ENCODE measurements at places on chromosomes 2 and 18. TPM values are rescaled to one million over a fixed set of nuclear protein-coding genes. Genes with fewer than 3 reads are reported as not detected.
A peak's percentile ranks its signal among the peaks of the same experiment; 100 is the strongest.

GRCh38 chr2:174985614-174986013 lies 19.6 kb downstream of the CHN1 start:
- DNase-seq: no peak

GRCh38 chr2:239305771-239306170 lies 95.0 kb downstream of the HDAC4 start:
- DNase-seq: peak; percentile 7

DNA sequence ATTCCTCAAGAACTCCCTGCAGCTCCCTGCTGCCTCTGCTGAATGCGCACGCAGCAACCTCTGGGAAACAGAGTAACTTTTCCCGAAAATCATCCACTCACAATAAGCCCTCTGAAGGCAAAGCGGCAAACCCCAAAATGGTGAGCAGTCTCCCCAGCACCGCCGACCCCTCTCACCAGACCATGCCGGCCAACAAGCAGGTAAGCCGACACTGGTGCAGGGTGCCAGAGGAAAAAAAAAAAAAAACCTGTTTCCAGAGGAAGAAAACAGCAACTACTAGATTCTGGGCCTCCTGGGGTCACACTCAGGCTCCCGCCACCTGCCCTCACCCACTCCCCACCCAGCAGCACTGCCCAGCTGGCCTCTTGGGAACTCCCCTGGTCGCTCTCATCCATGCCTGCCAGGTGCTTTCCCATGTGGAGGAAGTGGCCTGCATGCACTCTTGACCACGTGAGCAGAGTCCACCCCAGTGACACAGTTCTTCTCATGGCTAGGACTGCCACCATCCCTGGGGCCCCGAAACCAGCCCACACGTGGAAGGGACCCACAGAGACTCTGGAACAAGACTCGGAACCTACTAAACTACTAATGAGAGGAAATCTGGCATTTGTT lies 36.9 kb downstream of the KCTD18 start:
- no peak for DNase-seq

GRCh38 chr2:11940799-11941198 lies 194.4 kb downstream of the LPIN1 start:
- no peak for DNase-seq

GRCh38 chr18:62452280-62452831 lies 70.5 kb upstream of the ZCCHC2 start:
- DNase-seq: no peak

- DNase-seq: no peak
Observed at GRCh38 chr18:54506516-54507261, 84.4 kb upstream of the DYNAP start.

ACTR3 gene
- 69.3 TPM for polyA plus RNA-seq

KCNG3 gene
- polyA plus RNA-seq: 0.19 TPM

- no peak for DNase-seq
Observed at GRCh38 chr2:128228894-128229293, 89.8 kb downstream of the HS6ST1 start.

DNA sequence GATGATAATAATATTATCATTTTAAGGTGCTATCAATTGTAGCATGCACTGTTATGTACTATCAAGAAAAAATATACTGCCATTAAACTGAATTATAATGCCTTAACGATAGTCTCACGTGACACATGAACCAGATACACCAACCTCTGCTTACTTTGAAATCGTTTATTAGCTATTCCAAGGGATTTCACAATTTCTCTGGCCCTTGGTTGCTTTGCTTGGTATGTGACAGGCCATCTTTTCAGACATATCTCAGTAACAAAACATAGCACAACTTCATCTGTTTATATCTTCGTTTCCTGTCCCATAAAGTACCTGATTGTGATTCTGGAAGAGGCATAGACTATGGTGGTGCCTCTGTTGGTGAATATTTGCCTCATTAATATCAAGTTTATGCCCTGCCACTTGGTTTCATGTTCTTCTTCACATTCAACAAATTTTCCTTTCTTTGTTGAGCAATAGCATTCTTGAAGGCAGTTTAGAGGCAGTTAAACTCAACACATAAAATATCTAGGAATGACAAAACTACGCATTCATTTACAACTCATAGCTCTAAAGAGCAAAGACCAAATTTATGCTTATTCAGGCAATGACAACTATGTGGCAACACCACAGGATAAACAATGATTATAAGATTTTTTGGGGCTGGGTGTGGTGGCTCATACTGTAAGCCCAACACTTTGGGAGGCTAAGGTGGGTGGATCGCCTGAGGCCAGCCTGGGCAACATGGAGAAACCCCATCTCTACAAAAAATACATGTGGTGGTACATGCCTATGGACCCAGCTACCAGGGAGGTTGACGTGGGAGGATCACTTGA lies 84.3 kb downstream of the MCFD2 start:
- DNase-seq: no peak

MC2R gene
- polyA plus RNA-seq: not detected

IL1R2 gene
- polyA plus RNA-seq: 11.2 TPM

- no peak for DNase-seq
Observed at GRCh38 chr2:64839844-64840243, 149.4 kb upstream of the SLC1A4 start.

DNA sequence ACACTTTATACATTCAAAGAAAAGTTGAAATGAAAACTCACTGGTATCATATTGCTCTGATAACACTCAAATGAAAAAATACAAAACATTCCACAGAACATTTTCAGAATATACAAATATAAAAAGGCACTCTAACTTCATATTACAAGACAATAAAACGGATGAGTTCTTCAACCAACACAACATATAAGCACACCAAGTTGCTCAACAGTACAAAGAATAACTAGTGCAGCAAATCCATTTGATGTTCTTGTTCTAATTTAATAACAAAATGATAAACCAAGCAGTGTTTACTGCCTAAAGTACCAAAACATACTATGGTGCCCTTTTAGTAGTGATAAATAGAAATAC lies 60.8 kb upstream of the PGAP1 start:
- no peak for DNase-seq

TTR gene
- 4.4 TPM for polyA plus RNA-seq

DNA sequence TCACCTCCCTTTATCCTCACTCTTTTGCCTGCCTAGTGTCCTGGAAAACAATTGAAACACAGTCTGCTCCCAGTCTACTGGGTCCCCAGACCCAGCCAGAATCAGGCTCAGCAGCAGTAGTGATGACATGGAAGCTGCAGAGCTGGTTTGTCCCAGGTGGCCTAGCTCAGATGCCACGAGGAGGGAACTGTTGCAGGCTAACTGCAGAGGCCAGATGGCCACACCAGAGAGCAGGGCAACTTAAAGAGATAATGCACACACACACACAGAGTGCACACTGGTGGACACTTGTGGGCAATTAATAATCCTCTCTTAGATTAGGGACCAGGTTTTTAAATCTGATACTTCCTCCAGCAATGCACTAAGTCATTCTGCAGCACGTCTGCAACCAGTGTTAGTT lies 42.4 kb downstream of the GYPC start:
- no peak for DNase-seq

- DNase-seq: no peak
Observed at GRCh38 chr2:151570191-151570590, 160.5 kb downstream of the RIF1 start.

- DNase-seq: no peak
Observed at GRCh38 chr2:65691816-65692215, 259.4 kb upstream of the SPRED2 start.

CPO gene
- 0.90 TPM for polyA plus RNA-seq

RBM43 gene
- polyA plus RNA-seq: 6.0 TPM

VSNL1 gene
- 1.0 TPM for polyA plus RNA-seq

DNA sequence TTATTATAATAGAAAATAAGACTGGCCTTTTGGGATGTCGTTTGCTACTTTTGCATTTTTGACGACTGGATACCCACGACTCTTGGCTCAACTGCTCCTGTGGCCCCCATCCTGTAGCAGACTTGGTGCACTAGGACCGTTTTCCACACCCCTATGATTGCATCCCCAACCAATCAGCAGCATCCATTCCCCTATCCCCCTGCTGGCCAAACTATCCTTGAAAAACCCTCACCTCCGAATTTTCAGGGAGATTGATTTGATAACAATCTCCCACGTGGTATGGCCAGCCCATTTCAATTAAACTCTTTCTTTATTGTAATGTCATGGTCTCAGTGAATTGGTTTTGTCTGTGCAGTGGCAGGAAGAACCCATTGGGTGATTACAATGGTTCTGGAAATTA lies 37.9 kb upstream of the TTR start:
- no peak for DNase-seq

DNA sequence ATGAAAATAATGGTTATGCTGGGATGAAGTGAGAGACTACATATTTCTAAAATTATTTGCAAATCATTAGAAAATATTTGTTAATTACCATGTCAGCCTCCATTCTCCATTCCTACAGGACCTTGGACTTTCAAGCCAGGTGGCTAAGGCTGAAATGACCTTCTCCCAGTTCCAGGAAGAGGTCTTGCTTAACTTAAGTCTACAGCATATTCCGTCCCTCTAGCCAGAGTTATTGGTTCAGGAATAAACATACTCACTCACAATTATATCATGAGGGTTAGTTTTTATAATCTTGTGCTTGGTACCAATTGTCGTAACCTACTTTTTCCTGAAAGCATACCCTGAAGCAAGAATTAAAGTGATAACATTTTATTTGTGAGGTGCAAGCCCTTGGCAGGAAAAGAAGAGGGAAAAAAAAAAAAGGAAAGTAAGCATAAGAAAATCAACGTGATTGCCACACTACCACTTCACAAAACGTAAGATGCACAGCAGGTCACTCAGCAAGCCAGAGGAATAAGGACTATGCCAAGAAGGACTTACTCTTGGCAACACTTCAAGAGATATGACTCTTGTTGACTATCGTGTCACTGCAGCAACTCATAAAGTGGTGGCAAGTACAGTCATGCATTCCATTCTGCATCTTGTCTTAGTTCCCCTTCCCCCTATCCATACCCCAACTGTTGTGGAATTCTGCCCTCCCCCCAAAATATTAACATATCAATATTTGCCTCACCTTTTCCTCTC lies 479.1 kb downstream of the MBD2 start:
- DNase-seq: no peak

MEP1B gene
- not detected for polyA plus RNA-seq

DNA sequence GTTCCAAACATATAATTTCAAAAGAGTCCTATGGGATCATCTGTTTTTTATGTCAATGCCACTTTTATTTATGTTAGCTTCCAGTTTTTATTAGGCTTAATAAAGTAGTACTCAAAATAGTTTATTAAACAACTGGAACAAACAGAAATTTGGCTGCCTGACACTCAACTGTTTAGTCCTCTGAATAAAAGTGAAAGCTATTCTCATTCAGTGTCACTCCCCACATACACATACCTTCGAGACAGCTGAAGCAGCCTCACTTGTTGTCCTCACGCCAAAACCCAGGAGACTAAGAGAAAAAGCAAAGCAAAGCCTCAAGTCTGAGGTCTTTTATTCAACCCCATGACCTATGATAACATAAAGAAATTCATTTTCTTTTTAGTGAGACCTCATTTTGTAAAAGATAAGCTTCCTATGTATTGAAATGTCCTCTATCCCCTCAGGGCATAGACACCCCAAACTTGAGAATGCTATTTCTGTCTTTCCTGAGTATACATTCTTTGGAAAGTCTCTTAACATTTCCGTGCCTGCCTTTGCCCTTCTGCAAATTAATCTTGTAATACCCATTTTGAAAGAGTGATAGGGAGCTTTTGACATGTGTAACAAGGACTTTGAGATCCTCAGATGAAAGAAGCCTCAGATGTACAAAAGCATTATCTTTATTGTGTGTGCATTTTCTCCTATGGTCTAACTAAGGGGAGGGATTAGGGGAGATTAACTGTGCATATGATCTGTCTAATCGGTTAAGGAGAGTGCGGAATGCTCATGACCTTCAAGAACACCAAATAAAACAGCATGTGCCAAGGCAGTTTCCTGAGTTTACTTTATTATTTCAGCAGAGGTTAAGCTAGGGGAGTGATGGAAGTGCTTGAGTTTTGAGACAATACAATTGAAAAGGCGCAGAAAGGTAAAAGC lies 1523.7 kb upstream of the PIK3C3 start:
- DNase-seq: peak; percentile 24

- DNase-seq: peak; percentile 53
Observed at GRCh38 chr2:95329891-95330793, 33.0 kb downstream of the KCNIP3 start.

G6PC2 gene
- not detected for polyA plus RNA-seq

All from kidney (tissue), 22 donors.